ENCODE measurements at places on chromosomes 2 and 18.

DNA sequence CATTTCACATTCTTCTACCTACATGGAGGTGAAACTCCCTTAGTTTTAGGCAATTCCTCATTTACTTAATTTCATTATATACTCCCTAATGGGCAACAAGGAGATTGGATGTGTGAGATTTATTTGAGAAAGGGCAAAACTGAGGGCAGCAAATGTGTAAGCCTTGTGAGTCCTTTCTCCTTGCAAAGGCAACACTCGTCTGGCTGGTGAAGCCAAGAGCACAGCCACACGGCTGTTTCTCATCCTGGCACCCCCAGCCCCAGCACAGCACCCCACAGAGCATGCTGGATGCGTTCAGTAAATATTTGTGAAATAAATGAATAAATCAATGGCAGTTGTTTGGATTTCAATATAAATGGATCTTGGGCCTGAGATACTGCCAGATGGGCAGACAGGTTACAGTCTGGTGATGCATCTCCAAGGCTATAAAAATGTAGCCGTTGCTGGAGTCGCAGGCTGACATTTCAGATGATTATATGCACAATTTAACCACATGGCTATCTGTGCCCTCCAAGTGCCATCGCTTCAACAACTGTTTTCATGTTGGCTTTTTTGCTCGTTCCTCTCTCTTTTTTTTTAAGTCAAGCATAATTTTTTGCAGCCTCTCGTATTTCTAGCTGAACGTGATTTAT lies 154.1 kb upstream of the REV1 start:
- no peak for DNase-seq

GRCh38 chr2:112149866-112150435 lies 11.8 kb downstream of the FBLN7 start:
- no peak for DNase-seq

DNA sequence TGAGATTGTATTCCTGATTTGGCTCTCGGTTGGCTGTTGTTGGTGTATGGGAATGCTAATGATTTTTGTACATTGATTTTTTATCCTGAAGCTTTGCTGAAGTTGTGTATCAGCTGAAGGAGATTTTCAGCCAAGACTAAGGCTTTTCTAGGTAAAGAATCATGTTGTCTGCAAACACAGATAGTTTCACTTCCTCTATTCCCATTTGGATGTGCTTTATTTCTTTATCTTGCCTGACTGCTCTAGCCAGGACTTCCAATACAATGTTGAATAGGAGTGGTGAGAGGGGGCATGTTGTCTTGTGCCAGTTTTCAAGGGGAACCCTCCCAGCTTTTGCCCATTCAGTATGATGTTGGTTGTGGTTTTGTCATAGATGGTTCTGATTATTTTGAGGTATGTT lies 90.4 kb downstream of the CYP26B1 start:
- no peak for DNase-seq

GRCh38 chr2:96768083-96768561 lies 7.4 kb downstream of the CNNM4 start:
- DNase-seq = no peak

DNA sequence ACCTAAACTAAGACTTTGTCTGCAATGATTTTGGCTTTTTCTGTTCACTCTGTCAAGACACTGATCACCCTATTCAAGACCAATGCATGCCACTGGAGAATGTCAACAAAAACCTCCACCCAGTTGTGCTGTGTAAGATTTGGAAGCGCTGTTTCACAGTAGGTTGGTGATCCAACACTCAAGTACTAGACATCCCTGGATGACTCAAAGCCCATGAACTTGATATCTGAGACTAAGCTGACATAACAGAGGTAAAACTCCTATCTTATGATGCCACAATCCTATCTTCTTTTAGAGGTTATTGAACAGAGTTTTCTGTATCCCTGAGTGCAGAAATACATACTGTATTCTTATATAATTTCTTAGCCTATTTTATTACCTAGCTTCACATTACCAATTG lies 251.3 kb upstream of the ETAA1 start:
- no peak for DNase-seq

DNA sequence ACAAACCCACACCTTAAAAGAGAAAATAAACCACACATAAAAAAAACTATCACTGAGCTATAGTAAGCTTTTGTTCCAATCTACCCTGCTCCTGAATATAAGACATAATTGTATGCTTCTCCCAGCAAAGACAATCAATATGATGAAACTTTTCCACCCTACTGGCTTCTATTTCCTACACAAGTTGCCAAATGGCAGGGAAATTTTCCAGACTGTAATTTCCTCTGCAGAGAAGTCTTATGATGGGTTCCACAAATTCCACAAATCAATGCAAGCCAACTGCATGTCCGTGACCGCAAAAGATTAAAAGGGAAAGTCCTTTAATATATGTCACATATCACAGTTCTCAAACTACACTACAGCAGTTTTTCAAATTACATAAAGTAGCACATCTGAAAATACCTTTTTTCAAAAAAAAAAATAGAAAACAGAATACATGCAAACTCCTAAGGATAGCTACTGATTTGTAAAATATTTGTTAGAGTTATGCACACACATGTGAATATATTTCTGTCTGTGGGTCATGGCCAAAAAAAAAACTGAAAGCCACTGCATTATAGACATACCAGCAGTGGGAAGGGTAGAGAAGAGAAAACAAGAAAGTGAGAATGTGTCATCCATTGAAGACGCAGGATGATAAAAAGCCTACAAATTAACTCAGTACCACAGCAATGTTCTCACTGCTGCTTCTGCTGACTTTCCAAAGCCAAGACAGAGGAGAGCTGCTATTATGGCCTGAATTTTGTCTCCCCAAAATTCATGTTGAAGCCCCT lies 61.4 kb downstream of the RPL31 start:
- DNase-seq = no peak

GRCh38 chr2:156892467-156893281 lies 364.8 kb upstream of the GALNT5 start:
- DNase-seq = no peak

GRCh38 chr2:167965907-167966761 lies 281.3 kb downstream of the STK39 start:
- no peak for DNase-seq

GRCh38 chr2:74836675-74837401 lies 2.9 kb downstream of the HK2 start:
- no peak for DNase-seq

DNA sequence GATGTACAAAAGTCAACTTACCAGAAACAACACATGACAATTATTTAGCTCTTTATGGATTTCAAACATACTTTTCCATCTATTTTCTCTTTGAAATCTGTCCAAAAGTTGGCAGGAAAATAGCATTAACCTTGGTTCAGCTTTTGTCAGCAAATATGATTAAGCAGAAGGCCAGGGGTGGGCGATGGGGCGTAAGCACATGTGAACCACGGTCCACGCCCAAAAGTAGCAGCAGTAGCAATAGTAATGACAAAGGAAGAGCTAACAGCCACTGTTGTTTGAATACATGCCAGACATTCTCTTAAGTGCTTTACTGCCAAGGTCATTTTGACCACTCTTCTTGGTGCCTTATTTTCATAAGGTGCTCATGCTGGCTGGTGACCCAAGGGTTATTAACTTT lies 73.5 kb downstream of the ANTXR1 start:
- no peak for DNase-seq

- no peak for DNase-seq
These were observed 547.4 kb upstream of the ID2 start for GRCh38 chr2:8134473-8134932.

DNA sequence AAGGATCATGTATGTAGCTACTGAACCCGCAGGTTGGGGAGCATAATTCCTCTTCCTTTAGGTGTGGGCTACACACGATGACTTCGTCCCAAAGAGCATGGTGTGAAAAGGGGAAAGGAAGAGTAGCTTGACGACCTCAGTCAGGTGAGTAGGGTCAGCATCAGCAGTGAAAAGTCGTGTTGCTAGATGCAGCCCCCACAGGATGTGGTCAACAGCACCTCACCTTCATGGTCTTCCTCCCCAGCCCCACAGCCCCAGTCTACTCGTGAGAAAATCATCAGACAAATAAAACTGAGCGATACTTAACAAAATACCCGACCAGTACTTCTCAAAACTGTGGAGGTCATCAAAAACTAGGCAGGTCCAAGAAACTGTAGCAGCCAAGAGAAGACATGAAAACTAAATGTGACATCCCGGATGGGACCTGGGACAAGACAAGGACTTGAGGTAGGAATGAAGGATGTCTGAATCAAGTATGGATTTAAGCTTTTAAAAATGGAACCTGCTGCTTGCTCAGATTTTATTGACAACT lies 77.5 kb upstream of the NFATC1 start:
- DNase-seq = no peak

DNA sequence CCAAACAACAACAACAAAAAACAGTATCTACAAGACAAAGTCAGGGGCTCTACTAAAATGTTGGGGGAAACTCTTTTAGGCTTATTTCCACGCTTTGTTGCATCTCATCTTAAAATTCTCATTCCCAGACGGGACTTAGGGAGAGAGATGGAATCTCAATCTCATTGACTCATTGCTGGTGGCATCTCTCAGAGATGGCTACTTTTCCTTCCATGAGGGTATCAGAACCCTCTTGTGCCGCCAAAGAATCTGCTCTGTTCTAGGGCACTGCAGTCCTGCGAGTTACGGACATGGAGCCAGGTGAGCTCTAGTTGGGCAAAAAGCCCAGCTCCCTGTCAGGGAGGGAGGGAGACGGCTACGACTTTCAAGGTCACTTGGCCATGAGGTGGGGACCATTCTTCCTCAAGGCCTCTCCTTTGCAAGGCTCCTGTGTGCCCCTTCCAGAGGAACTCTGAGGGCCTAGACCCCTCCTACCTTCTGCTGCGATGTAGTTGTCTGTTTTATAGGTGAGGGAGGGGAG lies 68.0 kb downstream of the MYCN start:
- DNase-seq = no peak

Measured in T-helper 1 cell (primary cell).